ENCODE measurements at places on chromosomes 16 and 17.

DNA sequence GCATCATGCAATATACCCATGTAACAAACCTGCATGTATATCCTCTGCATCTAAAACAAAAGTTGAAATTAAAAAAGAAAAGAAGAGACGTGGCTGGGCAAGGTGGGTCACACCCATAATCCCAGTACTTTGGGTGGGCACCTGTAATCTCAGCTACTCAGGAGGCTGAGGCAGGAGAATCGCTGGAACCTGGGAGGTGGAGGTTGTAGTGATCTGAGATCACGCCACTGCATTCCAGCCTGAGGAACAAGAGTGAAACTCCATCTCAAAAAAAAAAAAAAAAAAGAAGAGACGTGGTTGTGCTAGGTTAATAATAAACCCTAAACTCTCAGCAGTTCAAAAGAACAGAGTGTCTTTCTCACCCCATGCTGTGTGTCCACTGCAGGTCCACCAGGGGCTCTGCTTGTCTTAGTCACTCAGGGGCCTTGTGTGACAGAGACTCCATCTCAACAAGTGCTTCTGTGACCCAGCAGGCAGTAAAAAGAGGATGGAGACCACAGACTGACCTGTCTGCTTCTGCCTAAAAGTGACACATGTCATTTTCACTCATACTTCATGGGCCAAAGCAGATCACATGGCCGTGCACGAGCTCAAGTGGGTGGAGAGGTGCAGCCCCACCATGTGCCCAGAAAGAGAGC, 22.3 kb upstream of the N4BP1 start:
- DNase-seq: no peak

GRCh38 chr17:42744283-42744805, 496 bp downstream of the EZH1 start:
- peak; percentile 52 for DNase-seq

- peak; percentile 65 for DNase-seq
These were observed 991 bp upstream of the MYH10 start for GRCh38 chr17:8631554-8631877.

DNA sequence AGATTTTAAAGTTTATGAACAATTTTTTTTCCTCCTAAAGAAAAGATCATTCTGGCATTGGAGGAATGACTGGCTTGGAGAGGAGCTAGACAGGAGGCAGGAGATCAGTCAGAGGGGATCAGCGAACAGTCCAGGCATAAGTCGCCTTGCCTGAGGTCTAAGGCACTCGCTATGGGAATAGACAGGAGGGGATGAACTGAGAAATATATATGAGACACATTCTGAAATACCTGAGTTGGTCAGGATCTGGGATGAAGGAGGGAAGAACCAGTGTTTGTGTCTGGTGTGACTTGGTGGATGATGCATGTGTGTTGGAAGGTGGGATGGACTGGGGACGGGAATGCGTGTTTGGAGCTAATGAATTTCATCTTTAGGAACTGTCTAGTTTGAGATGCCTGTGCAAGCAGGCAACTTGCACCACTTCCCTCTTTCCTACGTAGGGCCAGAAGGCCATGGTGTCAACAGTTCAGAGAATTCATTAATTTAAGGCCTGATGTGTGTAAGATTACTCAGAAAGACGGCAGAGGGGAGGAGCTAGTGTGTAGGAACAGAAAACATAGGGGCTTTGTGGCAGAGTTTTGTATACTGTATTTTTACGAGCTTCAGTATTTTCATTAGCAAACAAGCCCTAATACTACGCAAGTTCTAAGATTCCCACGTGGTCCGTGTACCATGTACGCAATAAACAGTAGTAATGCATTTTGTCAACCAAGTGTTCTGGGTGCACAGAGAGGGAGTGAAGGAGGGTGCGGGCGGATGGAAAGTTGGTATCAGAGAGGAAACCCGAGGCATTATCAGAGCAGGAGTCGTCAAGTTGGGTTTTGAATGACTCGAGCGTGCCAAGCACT, 825 bp downstream of the HEATR6 start:
- no peak for DNase-seq

GRCh38 chr17:52181782-52182181, 23.3 kb upstream of the CA10 start:
- DNase-seq: no peak

DNA sequence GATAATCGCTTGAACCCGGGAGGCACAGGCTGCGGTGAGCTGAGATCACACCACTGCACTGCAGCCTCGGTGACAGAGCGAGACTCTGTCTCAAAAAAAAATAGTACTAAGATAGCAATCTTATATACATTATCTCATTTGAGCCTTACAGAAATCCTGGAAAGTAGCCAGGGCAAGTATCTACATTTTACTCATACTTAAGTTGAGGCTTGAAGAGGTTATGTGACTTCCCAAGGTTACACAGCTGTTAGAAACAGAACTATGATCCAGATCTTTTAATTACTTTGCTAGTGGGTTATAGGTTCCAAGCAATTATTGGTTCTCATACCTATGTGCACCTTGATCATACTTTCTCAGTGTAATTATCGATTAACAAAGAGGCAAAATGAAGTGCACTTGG, 15.4 kb downstream of the C17orf78 start:
- no peak for DNase-seq

- DNase-seq: no peak
These were observed 130.3 kb upstream of the RBBP6 start for GRCh38 chr16:24409045-24409444.

DNA sequence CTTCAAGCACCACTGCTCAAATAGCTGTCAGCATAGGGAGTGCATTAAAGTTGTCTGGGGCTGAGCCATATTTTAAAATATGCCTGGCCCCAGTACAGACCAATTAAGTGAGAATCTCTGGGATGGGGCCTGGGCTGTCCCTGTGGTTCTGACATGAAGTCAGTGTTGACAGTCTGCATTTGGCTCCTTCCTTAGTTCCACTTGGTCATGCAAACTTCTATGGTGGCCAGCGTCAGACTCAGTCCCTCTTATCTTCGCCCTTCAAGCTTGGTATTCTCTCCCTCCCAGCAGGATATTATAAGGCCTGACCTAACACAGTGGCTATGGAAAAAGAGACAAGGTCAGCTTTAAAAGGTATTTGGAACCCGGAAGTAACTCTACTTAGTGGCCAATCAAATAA, 177.2 kb downstream of the PMP22 start:
- no peak for DNase-seq

Measured in SW 1271 (cell line).